ENCODE measurements at places on chromosomes 3 and 15. TPM values are rescaled to one million over a fixed set of nuclear protein-coding genes. Genes with fewer than 3 reads are reported as not detected.

DNA sequence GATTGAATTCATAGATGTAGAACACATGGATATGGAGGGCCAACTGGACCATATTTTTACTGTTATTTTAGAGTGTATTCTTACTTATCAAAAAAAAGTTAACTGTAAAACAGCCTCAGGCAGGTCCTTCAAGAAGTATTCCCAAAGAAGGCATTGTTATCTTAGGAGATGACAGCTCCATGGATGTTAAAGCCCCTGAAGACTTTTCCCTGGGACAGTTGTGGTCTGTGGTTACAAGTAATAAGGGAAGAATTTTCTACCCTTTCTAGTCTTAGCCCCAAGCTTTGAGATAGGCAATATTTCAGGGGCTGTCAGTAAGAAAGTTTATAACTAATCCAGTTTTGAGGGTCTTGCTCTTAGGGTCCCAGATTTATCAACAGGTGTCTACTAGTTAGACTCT lies 62.5 kb downstream of the LRRC49 start:
- no peak for DNase-seq

- no peak for DNase-seq
These were observed 256.3 kb downstream of the CPNE4 start for GRCh38 chr3:131778526-131778925.

GRCh38 chr15:60414016-60414682 lies 16.4 kb upstream of the ANXA2 start:
- no peak for DNase-seq

DNA sequence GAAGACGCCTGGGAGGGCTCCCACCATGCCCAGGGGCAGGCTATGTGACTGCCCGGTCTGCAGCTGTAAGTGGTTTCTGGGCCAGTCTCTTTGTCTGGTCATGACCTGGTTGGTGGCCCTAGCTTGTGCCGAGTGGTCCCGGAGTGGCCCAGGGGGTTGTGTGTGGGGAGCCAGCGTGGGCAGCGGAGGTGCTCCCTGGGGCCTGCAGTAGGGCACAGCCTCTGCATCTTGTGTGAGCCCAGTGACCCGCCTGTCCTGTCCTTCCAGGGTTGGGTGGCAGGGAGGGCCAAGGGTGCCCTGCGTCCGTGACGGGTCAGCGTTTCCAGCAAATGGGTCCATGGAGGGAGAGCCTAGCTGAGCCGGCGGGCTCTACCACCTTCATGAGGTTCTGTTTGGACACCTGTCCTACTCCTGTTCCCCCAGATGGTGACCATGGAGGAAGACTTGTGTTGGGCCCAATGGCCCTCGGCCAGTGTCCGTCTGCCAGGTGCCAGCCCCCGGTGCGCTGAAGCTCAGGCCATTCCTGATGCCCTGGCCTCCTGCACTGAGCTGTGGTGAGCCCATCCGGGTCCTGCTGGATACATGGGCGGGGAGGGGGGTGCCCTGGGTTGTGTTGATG lies 215.4 kb downstream of the SNRPN start:
- no peak for DNase-seq

GRCh38 chr3:184474897-184475296 lies 86.7 kb upstream of the EPHB3 start:
- no peak for DNase-seq

DNA sequence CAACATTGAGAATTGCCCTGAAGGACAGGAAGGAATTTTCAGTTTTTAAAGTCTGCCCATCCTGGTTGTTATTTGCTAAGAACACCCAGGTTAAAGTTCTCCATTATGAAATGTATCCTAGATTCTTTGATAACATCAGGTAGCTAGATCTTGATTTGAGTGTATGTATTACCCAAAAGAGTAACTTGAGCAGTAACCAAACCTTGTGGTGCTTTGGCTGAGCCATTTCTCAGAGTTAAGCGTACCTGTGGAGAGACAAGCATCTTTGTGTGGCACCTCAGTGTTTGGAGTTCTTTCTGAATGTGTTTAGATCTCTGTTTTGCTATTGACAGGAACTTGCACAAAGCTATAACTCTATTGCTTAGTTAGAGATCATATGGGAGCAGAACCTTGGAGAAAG lies 20.4 kb downstream of the CEP97 start:
- DNase-seq: no peak

DNA sequence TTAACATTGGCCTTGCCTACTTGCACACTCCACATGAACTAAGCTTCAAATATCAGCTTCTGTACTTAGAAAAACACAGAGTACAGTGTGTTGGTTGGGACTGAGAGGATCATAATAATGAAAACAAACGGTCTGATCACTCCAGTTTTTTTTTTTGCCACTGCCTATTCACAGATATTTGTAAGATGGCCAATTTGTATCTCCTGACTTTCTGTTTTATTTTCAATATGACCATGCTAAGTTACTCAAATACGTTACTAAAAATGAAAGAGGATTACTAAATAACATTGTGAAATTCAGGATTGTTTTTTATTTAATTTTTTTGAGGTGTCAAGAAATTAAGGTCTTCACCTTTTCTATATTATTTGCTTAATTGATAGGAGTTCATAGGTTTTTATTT lies 595.1 kb downstream of the TUSC7 start:
- no peak for DNase-seq

DNA sequence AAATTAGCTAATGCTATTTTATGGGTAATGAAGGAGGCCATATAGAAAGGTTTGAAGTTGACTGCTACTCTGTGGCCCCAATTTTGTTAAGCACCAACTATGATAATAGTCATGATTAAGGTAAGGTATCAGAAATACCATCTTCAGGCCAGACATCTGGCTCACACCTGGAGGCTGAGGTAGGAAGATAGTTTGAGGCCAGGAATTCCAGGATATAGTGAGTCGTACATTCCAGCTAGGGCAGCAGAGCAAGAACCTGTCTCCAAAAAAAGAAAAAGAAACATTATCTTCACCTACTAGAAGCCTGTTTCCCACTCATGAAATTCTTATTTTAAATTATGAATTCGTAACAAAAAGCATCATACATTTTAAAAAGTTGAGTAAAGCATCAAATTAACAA lies 64.4 kb downstream of the LRRC28 start:
- DNase-seq: no peak

DNA sequence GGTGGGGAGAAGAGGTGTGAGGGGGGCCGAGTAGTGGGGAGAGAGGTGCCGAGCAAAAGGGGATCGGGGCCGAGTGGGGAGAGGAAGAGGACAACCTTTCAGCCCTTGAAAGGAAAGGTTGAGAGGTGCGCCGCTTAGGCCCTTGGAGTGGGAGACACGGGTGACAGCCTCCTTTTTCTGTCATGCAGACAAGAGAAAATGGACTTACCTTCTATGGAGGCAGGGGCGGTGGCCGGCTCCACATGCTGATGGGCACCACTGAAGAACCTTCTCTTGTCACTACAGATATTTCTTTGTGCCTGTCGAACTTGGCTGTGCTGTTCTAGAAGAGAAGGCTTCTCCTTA lies 421 bp downstream of the KLHL18 start:
- no peak for DNase-seq

DNA sequence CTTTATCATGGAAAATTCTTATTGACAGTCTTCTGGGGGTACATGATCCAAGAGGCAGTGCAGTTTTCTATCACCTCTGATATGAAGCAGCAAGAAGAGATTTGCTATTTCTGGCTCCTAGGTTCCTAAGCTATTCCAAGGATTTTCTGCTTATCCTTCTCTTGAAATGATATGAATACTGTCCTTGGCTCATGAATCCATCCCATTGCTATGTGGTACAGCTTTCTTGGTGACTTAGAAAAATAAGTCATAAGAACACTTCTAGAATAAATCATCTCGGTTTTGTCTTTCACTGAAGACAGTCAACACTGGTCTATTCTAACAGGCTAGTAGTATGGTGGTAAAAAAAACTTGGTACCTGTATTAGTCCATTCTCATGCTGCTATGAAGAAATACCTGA lies 333.6 kb upstream of the RASGRP1 start:
- DNase-seq: no peak

DNA sequence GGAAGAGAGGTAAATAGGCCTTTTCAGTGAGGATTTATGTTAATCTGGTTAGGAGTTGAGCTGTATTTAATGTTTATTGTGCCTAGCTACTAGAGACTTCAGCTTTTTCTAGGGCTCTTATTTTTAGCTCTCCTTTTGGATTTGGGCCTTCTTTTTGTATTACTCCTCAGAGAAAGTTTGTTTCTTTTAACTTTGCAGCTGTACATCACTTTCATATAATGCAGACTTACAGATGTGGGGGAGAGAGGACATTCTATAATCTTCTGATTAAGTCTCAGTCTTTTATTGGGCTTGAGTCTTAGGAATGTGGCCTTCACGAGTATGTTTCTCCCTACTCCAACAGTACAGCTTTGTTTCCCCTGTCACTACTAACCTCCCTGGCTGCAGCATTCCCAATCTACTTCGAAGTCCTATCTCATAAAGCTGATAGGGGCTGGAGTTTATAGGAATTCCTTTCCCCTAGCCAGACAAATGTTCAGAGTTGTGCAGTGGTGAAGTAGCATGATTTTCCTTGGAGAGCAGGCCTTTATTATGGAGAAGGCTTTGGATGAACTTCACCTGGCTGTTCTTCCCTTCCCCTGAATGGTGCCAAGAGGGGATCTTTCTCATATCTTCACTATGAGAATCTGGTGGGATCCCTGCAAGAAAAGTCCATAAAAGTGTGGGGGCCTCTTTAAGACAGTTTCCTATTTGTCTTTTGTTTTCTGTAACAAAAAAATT lies 82.2 kb upstream of the CBLB start:
- DNase-seq: no peak

GRCh38 chr3:40961104-40961857 lies 238.0 kb upstream of the CTNNB1 start:
- no peak for DNase-seq

GRCh38 chr3:45166321-45166879 lies 20.2 kb upstream of the CDCP1 start:
- no peak for DNase-seq

- no peak for DNase-seq
These were observed 1.5 kb downstream of the FOXB1 start for GRCh38 chr15:60005352-60006202.

The ARL6 gene
- 15.7 TPM for polyA plus RNA-seq

The GOLGA8S gene
- polyA plus RNA-seq: 1.1 TPM

The ADAMTS9 gene
- polyA plus RNA-seq: 21.8 TPM

The PIGZ gene
- polyA plus RNA-seq: 15.0 TPM

The REC114 gene
- polyA plus RNA-seq: not detected

The ANKRD63 gene
- polyA plus RNA-seq: 0.14 TPM

The ADGRG7 gene
- polyA plus RNA-seq: not detected

The CHRM5 gene
- 1.2 TPM for polyA plus RNA-seq

The CHRD gene
- 23.7 TPM for polyA plus RNA-seq

The GABRB3 gene
- polyA plus RNA-seq: 79.5 TPM

The SLC22A14 gene
- polyA plus RNA-seq: 0.75 TPM

All from spinal cord (tissue), 10 donors.